Activated CD4-positive, alpha-beta T cell treated with anti-CD3 and anti-CD28 coated beads for 48 hours (primary cell): ENCODE measurements at places on chromosomes 12 and 14.

DNA sequence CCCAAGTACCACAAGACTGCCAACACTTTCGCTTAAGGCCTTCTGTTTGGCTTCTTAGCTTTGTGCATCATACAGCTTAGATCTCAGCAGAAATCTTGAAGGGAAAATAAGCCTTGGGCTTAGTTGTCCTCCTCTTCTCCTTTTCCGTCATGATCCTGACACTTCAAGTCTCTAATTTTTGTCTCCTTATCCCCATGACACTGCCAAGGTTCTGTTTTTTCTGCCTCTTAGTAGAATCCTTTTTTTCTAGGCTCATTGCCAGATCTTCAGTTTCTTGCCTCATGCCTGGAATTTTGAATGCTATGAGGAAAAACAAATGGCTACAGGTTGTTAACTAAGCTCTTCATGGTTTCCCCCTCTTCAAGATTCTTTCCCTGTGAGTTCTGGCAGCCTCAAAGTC, 450.4 kb downstream of the LRFN5 start:
- DNase-seq: no peak

GRCh38 chr12:107091989-107092641, 1.2 kb downstream of the CRY1 start:
- DNase-seq: no peak

- DNase-seq: peak; percentile 70
Measured at GRCh38 chr14:50061664-50062437, 54.5 kb downstream of the VCPKMT start.

GRCh38 chr14:74868739-74869138, 7.2 kb downstream of the PROX2 start:
- DNase-seq: no peak
